ENCODE measurements at places on chromosomes 5 and 9.

- peak; percentile 13 for DNase-seq
These were observed 50.2 kb upstream of the DAB2IP start for GRCh38 chr9:121601194-121601593.

GRCh38 chr5:125440905-125441304, 694.5 kb upstream of the ZNF608 start:
- DNase-seq, result no peak

DNA sequence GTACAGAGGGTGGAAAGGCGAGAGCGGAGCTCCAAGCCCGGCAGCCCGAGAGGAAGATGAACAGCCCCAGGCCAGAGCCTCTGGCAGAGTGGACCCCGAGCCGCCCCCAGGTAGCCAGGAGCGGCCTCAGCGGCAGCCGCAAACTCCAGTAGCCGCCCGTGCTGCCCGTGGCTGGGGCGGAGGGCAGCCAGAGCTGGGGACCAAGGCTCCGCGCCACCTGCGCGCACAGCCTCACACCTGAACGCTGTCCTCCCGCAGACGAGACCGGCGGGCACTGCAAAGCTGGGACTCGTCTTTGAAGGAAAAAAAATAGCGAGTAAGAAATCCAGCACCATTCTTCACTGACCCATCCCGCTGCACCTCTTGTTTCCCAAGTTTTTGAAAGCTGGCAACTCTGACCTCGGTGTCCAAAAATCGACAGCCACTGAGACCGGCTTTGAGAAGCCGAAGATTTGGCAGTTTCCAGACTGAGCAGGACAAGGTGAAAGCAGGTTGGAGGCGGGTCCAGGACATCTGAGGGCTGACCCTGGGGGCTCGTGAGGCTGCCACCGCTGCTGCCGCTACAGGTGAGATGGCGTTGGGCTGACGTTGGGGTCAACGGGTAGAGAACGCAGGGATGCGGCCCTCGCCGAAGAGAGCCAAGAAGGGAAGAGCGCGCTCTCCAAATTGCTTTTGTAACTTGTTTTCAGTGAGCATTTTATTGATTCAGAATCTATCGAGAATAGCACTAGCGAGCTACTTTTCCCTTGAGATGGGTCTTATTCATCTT, at the start of gene PTGER4:
Gene PTGER4, plus strand, starts transcription at position 3 of the 769 bp plus-strand sequence. CDS start 1,079 bp downstream, outside the sequence.
- DNase-seq, result peak; percentile 63

- peak; percentile 34 for DNase-seq
These were observed 15.3 kb downstream of the DENND1A start for GRCh38 chr9:123914517-123915196.

DNA sequence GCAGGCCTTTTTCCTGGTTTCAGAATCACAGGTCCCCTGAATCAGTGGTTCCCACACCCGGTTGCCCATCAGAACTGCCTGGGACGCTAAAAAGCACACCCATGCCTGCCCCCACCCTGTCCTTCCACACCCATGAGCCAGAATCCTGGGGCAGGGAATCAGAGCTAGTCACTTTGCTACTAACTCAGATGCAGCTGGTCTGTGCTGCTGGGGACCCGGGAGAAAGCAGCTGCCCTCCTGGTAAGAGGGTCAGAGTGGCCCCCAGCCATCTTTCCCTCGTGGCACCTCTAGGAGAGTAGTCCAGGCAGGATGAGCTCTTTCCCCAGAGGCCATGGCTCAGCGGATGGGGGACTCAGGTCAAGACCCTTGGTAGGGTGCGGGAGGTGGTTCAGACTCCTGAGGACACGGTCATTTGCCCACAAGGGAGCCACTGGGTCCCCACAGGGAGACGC, 11.3 kb upstream of the NUP214 start:
- no peak for DNase-seq

- DNase-seq, result peak; percentile 53
These were observed 176.9 kb upstream of the WWC1 start for GRCh38 chr5:168114444-168115017.

- DNase-seq, result no peak
These were observed 13.9 kb downstream of the PRRC2B start for GRCh38 chr9:131407717-131408195.

- no peak for DNase-seq
These were observed 390.4 kb upstream of the KIF2A start for GRCh38 chr5:61915646-61916045.

- peak; percentile 4 for DNase-seq
These were observed 226.9 kb upstream of the C9orf72 start for GRCh38 chr9:27800159-27800558.

GRCh38 chr5:17217493-17218352, at the start of gene BASP1:
BASP1 (plus strand) TSS chr5:17217631; CDS start chr5:17275217, 57,586 bp downstream.
- DNase-seq, result no peak

DNA sequence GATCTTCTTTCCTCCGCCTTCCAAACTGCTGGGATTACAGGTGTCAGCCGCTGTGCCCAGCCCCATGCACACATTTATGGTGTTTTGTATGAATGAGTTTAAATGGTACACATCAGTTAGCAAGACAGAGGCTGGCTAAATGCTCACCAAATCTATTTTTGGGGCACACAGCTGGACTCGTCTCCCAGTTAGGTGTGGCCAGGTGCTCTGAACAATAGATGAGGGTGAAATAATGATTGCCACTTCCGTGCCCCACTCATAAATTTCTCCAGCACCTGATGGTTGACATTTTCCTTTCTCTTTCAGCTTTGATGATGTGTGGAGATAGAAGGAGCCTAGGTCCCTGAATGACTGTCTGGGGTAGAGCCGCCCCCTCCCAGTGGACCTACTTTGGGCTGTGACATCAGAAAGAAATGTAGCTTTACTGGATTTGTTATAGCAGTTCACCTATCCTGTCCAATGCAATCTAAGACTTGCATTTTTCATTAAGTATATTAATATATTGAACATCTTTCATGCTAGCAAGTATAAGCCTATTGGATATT, 8.6 kb upstream of the RAPGEF1 start:
- no peak for DNase-seq

- no peak for DNase-seq
These were observed 12.9 kb downstream of the PLEKHG4B start for GRCh38 chr5:104778-105296.

- DNase-seq, result no peak
These were observed 26.5 kb upstream of the ADRB2 start for GRCh38 chr5:148799737-148800527.

DNA sequence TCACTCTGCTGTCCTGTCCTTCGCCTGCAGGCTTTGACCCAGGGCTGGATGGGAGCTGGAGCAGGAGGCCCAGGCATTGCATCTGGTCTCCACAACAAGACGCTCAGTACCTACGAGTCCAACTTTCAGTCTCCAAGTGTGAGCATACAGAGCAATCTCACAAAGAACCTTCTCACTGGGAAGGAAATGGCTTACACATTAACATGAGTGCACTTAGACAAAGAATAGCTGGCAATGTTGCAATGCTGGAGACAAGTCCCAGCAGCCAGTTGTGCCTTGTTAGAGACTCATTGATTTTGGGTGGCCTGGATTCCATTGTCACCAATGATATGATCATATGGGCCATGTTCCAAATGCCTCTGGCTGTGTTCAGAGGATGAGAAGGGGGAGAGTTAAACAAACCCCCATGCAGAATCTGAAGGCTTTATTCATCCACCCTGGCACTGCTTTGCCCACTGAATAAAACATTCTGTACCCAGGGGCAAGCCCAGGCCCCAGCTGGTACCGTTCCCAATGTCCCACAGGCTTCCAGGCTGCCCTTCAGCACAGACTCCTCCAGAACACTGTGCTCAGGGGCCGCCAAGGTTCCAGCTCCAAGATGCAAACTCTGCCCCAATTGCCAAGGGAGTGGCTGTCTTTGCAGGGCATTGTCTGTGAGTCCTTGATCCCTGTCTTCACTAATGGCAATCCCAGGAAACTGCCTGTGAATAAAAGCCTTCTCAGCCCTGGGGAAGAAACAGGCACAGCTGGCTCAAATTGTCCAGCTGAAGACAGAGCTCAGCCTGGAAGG, 185.5 kb downstream of the HSD17B3 start:
- DNase-seq, result no peak

DNA sequence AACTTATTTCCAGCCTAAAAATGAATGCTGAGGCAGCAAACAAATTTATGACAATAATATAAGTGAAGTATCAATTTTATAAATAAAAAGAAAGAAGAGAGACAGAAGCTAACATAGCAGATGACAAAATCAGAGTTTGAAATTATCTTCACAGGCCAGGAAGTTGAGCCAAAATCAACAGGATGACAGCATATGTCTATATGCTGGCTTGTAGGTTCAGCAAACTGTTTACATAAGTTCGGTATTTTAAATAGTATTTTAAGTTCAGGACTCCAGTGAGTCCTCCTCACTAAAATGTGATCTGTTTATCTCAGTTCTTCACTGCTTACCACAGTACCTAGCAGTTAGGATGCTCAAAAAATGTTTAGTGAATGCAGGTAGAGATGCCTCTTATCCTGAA, 359.6 kb upstream of the SMC2 start:
- no peak for DNase-seq

DNA sequence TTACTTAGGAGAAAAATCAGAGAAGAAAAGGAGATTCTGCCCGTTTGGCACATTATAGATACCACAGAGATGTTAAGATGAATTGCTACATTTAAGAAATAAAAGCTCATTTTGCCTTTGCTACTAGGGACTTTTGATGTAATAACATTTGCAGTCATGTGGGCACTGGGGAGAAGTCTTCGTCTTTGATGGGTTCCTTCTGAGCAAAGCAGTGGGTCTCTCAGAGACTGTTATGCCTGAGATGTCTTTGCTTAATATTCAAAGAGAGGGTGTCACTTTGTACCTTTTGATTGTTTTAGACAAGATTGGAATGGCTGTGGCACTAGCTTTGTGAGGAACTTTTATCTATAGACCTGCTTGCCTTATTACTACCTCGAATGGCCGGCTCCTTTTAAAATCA, 25.0 kb downstream of the SLC25A25 start:
- DNase-seq, result no peak

DNA sequence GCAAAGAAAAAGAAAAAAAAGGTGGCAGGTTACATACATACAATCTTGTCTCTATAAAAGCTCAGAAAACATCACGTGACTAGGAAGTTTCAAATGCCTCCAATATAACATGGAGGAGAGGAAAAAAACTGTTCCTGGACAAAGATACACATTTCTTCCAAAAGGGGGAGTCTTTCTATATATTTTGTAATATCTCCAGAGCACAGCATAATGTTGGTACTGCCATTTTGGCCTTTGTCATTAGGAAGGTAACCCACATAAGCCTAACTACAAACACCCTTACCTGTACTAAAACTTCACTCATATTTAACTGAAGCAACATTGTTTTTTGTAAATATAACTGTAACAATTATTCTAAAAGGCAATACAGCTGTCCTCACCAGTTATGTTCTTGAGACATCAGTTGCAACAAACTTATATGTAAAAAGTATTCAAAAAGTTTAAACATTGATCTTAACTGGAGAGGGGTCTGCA, 1.2 kb upstream of the BTF3 start:
- DNase-seq, result peak; percentile 36

DNA sequence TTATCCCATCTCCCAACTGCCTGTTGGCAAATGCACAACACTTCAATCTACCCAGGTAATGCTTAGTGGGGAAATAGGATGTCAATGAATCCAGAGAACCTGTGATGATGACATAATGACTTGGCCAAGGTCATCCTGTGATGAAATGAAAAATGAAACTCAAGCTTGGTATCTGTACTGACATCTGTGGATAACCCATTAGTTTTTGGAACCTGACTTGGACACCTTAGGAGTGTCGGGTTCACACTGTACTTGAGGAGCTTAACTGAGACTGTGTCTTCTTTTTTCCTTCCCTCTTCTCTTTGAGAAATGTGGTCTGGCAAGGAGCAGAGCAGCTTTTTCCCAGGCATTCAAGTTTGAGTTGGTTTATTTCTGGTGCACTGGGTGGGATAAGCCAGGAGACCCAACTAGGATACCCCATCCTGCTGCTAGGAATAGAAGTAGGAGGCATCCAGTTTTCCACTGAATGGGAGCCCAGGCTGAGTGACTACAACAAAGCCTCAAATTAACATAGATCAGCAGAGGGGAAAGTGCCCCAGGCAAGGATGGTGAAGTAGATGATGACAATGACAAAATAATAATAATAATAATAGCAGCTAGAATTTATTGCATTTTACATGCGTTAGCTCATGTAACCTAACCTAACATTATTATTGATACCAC, 72.1 kb downstream of the ADRB2 start:
- no peak for DNase-seq

- DNase-seq, result no peak
These were observed 21.0 kb downstream of the RICTOR start for GRCh38 chr5:39053189-39053588.

GRCh38 chr5:132526290-132526973, 16.9 kb downstream of the IL5 start:
- peak; percentile 65 for DNase-seq

DNA sequence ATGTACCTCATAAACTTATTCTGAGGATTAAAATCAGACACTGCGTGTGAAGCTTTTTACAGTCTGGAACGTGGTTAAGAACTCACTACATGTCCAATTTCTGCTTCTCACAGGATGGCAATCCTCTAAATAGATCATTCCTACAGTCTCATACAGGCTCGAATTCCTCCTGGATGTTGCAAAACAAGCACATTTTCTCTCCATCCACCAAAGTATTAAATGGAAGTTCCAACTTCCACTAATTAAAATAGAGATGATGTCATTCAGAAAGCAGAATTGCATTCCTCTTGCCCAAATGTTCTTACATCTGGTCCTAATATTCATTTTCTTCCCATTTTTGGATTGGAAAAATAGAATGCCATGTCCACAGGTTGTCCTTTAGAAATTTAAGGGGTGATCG, 145.5 kb upstream of the PCA3 start:
- no peak for DNase-seq

- no peak for DNase-seq
These were observed 351.9 kb upstream of the IRX2 start for GRCh38 chr5:3103262-3103811.

- no peak for DNase-seq
These were observed 38.1 kb downstream of the ANGPTL2 start for GRCh38 chr9:127084076-127085039.

- no peak for DNase-seq
These were observed 19.2 kb downstream of the GADD45G start for GRCh38 chr9:89623925-89624420.

- DNase-seq, result no peak
These were observed 33.0 kb upstream of the CEP120 start for GRCh38 chr5:123456242-123456641.
